Cortex of kidney (tissue), 1 donor: ENCODE measurements at places on chromosomes 2 and 18.

- DNase-seq: no peak
These were observed 99.4 kb downstream of the MYOM1 start for GRCh38 chr18:3120356-3120755.

DNA sequence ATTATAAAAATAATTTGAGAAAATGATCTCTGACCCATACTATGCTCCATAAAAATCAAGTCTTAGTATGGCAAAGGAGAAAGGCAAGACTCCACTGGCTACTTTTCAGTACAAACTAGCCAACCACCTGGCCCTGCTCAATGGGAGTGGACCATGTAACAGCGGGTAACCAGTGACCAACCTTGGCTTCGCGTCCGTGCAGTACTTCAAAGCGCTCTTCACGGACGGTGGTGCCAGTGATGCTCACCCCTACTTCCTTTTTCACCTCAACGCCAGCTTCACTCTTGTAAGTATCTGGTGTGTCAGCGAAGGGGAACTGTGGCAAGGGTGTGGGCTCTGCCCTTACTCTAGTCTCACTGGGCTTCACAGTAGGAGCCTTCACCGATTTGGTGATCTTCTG is 23.3 kb downstream of the TTN start:
- DNase-seq: no peak

GRCh38 chr18:39326772-39327171 is 1761.2 kb upstream of the CELF4 start:
- no peak for DNase-seq

DNA sequence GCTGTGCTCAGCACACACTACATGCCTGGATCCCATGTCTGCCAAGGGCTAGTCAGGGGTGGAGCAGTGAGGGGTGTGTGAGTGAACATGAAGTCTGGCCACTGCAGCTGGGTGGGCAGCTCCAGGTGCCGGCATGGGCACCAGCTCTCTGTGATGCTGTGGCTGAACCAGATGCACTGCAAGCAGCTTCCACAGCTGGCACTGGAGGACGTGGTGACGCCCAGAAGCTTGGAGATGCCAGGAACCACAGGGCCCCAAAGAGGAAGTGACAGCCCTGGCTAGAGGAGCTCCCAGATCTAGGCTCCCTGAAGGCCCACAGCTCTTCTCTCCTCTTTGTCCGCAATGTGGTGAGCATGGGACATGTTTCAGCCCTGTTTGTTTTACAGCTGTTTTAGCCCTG is 776.3 kb upstream of the POU3F3 start:
- DNase-seq: no peak

- no peak for DNase-seq
These were observed 392.8 kb downstream of the TNS1 start for GRCh38 chr2:217609952-217610351.

DNA sequence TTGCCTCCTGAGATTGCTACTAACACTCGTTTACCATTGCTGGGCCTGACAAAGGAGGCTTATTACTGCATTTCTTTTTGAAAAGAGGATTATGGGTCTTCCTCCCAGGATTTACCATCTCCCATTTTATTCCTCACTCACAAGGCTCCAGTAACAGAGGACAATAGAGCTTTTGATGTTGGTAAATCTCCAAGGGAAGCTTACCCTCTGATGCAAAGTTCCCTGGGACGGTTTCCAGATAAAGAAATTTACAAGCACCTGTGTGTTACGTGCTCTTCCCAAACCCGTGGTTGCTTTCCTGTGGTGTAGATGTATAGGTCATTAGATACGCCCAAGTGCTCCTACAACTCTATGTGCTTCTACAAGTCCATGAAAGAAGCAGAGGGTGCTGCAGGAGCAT is 17.1 kb downstream of the VSNL1 start:
- no peak for DNase-seq
